ENCODE measurements at places on chromosomes 2 and 18. TPM values are rescaled to one million over a fixed set of nuclear protein-coding genes. Genes with fewer than 3 reads are reported as not detected.

Gene CCDC68
- total RNA-seq, result not detected

Gene GDF7
- total RNA-seq, result 0.03 TPM

Gene CAPN14
- 0.59 TPM for total RNA-seq

DNA sequence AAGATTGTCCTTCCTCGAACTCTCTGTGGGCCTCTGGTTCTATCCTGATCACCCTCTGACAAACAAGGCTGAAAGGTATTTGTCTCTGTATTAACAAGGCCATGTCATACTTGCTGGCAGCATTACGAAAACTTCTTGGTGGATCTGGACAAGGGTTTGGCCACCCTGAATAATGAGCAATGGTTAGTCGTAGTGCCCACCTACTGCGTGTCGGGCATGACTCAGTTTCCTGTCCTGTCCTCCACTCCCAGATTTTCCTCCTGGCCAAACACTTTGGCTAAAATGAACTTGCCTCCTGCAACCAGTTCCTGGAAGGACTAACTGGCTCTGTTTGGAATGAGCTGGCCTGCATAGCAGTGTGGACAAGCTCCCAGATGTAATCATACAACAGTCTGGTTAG lies 198.5 kb upstream of the SMIM21 start:
- no peak for DNase-seq

DNA sequence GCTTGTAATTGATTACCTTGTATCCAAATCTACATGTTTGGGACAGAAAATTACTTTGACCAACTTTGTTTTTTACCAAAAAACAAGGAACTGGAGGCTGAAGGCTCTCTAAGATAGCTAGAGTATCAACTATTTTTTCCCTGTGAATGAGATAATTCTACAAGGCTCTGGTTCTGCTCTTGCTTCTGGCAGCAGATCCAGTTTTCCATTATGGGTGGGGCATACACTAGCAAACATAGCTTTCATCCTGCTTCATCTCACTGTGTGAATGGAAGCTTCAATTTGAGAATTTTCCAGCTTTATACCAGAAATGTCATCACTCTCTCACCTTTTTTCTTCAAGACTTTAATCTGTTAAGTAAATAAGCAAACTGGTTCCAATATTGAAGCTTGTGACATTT lies 249.7 kb downstream of the RPRM start:
- no peak for DNase-seq

DNA sequence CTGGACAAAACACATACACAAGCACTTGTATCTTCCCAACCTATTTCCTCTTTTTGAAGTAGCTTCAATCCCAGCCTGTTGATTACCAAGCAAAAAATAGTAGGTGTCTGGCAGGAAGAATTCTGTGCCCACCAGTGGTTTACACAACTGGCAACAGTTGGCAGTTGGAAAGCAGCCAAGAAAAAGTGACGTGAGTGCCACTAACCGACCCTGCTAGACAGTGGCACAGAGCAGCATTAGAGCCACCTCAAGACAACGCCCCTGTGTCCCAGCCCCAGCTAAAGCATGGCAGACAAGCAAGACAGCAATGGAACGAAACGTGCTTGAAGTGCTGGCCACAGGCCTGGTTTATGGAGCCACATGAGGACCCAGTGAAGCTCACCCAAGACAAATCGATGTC lies 379.6 kb downstream of the FBXO15 start:
- no peak for DNase-seq

DNA sequence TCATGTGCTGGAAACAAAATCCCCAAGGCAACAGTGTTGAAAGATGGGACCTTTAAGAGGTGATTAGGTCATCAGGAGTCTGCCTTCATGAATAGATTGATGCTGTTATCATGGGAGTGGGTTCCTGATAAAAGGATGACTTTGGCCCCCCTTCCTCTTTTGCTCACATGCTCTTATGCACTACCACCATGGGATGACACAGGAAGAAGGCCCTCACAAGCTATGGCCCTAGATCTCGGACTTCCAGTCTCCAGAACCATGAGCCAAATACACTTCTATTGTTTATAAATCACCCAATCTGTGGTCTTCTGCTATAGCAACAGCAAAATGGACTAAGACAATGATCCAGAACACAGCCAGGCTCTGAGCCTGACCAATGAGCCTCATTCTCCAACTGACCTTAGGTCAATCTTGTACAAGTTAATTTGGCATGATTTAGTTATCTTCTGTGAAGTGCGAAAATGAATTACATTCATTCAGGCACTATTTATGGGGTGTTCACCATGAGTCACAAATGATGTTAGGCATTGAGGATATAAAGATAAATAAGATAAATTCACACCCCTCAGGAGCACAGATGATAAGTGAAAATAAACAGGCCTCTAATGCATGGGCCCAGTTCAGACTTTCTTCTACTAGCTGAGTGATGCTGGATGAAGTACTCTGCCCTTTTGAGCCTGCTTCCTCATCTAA lies 37.7 kb upstream of the NT5C1B start:
- DNase-seq, result no peak

Gene ADCYAP1
- not detected for total RNA-seq

DNA sequence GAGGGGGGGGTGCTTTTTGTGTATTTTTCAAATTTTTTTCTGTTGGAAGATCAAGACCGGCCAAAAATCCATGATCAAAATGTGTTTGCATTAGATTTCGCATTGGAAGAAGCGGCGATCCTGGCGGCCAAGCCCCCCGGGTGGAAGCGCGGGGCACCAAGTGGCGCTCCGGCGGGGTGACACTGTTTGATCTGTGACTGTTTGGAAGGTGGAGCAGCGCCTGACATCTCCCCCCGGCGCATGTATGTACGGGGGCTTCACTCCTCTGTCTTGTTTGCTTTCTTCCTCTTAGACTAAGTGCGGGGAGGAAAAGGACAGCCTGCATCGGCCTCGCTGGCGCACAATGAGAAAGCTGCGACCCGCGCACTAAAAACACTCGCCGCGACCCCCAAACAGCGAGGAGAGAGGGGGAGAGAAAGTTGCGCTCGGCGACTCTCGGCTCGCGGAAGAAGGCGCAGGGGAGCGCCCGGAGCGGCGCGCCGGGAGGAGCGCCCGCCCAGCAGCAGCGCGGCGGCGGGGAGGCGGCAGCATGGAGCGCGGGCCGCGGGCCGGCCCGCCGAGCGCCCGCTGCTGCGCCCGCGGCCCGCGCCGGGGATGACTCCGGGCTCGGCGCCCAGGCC lies 515 bp downstream of the TSHZ1 start:
- peak; percentile 52 for DNase-seq

DNA sequence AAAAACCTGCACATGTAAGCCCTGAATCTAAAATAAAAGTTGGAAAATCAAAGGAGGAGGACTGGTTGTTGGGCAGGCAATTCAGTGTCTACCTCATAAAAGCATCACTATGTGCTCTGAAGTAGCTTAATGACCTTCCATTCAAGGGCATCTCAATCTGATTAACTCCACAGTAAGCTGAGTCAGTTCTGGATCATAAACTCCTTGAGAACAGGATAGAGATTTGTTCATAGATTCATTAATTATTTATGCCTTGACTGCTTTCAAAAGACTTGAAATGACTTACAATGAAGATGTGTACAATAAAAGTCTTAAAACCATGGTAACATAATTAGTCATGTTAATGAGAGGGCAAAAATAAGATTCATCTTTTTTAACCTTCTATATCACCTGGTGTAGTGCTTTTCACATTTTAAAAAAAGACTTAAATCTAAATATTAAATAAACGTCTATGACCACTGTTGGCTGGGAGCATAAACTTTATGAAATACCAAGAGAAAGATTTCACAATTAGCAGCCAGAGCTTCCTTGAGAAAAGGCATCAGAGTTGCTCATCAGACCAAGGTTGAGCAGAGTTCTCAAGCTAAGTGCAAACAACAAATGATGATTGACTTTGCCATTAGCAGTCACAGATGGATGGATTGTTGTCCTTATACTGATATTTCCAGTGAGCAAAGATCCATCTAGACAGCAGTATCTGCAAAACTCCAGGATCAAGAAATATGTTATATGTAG lies 237.3 kb upstream of the THUMPD2 start:
- DNase-seq, result no peak

- DNase-seq, result no peak
Measured at GRCh38 chr2:195697681-195698220, 40.7 kb downstream of the SLC39A10 start.

DNA sequence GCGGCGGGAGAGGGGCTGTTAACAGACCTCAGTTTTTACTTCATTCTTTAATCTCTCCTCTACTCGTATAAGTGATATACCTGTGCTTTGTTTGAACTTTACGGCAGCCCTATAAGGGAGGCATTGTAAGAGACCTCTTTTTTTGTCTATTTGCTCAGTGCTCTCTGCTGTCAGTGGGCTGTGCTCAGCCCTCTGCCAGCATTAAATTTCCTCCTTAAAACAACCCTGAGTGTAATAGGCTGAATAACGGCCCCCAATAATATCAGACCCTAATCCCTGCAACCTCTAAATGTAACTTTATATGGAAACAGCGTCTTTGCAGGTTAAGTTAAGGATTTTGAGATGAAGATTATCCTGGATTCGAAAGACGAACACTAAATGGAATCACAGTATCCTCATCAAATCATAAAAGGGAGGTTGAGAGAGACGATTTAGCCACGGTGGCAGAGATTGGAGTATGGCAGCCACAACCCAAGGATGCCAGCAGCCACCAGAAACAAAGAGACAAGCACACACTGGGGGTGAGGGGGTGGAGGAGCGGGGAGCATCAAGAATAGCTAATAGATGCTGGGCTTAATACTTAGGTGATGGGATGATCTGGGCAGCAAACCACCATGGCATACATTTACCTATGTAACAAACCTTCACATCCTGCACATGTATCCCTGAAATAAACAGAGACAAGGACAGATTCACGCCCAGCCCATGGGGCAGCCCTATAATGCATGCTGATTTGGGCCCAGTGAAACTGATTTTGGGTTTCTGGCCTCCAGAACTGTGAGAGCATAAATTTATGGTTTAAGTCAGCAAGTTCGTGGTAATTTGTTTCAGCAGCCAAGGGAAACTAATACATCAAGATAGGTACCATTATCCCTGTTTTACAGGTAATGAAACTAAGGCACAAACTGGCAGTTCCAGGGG lies 894 bp upstream of the FARSB start:
- DNase-seq, result no peak

Gene TMEM87B
- total RNA-seq, result 17.4 TPM

Data from naive thymus-derived CD4-positive, alpha-beta T cell (primary cell).